ENCODE measurements at places on chromosomes 1 and 21.
A peak's percentile ranks its signal among the peaks of the same experiment; 100 is the strongest.

GRCh38 chr21:43849532-43850299 lies 15.3 kb upstream of the AGPAT3 start:
- DNase-seq: no peak

DNA sequence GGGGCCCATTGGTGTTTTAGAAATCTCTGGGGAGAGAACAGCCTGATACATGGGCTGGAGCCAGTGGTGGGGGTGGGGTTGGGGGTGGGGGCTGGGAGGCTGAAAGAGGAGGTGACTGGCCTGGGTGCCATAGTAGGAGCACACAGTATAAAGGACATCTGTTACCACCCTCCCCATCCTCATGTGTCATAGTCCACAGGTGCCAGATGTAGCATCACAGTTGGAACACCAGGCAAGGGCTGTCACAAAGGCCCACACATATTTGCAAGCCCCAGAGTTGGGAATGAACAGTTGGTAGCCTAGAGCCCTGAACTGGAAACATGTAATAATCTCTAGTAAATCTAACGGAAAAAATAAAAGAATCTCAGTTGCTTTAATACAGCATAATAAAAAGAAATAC lies 55.1 kb upstream of the CR2 start:
- no peak for DNase-seq

- no peak for DNase-seq
These were observed 426.3 kb downstream of the AGBL4 start for GRCh38 chr1:49597436-49597835.

- DNase-seq: no peak
These were observed 35.9 kb upstream of the MTMR11 start for GRCh38 chr1:149972547-149972946.

DNA sequence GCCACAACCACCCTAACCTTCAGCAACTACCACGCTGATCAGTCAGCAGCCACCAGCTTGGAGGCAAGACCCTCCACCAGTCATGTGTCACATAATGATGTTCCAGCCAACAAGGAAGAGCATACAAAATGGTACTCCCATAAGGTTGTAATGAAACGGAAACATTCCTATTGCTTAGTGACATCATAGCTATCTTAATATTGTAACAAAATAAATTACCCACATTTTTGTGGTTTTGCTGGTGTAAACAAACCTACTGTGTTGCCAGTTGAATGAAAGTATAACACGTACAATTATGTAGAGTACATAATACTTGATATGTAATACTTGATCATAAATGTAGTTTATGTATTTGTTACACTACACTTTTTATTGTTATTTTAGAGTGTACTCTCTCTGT lies 1363.2 kb upstream of the ADGRL4 start:
- DNase-seq: no peak

GRCh38 chr1:76075188-76075489 lies 593 bp downstream of the ST6GALNAC3 start:
- DNase-seq: no peak

DNA sequence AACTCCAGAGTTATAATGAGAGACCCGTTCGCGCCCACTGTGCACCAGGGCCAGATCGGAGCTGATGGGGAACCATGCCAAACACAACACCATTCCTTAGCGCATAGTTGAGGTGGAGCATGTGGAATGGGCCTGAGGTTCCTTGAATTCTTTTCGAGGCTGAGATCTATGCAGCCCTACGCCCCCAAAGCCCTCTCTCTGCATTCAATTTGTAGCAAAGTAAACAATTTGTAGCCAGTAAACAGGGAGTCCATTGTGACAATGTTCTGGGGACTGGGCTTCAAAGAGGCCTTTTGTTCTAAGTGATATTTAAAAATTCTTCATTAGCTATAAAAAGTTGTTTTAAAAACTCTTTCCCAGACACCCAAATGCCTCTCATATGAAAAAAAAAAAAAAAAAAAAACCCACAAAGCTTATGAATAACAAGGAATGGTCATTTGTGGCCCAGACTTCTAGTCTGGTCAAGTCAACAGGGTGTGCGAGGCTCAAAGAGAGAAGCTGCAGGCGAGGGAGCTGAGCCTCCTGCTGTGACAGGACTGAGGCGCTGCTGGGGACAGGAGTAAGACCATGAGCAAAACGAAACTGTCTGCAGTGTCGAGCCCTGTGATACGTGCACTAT lies 30.6 kb upstream of the KCNE2 start:
- DNase-seq: no peak

GRCh38 chr21:33027401-33028286 lies 1.9 kb downstream of the OLIG2 start:
- no peak for DNase-seq

DNA sequence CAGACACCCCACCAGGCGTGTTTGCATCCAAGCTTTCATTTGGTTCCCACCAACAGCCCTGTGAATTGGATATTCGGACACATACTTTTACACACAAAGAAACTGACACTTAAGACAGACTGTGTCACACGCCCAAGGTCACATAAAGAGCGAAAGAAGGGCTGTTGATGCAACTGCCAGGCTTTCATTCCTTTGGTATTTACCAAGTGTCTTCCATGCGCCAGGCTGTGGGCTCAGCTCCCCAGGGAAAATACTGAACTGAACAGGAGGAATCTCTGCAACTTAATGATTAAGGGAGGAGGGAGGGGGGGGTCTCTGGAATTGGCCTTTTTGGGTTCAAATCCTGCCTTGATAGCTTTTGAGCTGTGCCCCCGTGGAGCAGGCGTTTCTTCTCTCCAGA lies 122.8 kb downstream of the ACTL8 start:
- no peak for DNase-seq

DNA sequence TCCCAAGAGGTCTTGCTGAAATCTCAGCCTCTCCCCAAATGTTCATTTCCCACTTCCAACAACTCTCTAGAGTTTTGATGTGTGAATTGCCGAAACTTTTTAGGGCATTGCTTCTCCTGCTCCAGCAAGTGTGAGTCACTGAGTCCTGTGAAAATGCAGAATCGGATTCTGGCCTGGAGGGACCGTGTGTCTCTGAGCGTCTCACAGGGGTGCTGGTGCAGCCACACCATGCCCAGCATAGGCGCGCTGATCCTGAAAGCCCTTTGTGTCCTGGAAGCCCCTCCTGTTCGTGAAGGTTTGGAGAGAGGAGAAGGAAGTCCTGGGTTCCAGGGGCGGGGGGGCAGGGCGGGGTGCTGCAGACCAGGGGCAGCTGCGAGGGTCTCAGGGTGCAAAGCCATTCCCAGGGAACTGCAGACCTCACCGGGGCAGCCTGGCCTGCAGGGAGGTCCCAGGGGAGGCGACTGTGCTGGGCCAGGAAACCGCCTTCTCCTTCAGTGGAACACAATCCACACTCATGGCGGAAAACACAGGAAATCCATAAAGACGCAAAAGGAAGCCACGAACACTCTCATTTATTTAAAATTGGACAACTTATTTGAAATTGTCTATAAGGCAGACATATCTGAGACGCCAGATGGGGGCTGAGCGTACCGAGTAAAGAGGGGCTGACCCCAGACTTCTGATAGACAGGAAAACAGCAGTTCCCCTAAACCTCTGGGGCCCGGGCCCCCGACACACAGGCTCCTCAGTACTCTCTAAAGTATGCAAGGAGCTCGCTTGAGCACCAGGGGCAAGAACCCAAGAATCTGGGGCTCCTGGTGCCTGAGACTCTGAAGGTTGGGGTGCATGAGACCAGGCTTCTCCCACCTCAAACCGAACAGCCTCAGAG lies 43.5 kb upstream of the ADARB1 start:
- no peak for DNase-seq

GRCh38 chr1:247243524-247244137 lies 12.2 kb upstream of the VN1R5 start:
- no peak for DNase-seq

DNA sequence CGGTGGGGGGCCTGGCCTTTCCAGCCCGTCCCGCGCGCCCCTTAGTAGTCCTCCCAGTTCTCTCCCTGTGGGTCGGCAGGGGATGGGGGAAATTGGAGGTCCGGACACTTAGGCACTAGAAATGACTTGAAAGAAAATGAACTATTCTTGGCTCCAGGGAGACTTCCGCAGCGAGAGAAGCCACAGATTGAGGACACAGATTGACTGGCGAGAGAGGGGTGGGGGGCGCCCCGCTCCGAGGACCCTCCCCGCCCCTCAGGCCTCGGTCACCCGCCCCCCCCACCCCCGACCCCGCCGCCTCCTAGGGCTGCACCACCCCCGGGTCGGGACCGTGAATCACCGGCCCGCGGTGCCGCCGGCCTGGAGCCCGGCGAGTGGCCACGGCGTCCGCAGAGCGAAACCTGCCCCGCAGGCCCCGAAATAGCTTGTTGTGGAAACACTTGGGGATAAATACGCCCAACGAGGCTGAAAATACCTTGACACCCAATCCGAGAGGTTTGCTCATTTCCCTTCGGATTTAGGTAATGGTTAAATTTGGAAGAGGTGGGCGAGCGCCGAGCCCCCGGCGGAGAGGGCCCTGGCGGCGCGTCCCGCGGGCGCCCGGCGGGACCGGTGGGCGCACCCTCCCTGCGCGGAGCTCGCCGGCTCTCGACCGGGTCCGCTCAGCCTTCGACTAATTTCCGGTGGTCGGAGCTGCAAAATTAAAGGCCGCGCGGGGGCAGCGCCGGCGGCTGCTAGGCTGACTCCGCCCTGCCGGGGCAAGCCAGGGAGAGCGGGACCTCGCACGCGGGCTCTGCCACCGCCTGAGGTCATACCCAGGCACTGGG lies at the start of gene GFI1:
Gene GFI1, minus strand, starts transcription at position 675 of the 827 bp plus-strand sequence. CDS start 3,438 bp downstream, outside the sequence.
- peak; percentile 69 for DNase-seq

DNA sequence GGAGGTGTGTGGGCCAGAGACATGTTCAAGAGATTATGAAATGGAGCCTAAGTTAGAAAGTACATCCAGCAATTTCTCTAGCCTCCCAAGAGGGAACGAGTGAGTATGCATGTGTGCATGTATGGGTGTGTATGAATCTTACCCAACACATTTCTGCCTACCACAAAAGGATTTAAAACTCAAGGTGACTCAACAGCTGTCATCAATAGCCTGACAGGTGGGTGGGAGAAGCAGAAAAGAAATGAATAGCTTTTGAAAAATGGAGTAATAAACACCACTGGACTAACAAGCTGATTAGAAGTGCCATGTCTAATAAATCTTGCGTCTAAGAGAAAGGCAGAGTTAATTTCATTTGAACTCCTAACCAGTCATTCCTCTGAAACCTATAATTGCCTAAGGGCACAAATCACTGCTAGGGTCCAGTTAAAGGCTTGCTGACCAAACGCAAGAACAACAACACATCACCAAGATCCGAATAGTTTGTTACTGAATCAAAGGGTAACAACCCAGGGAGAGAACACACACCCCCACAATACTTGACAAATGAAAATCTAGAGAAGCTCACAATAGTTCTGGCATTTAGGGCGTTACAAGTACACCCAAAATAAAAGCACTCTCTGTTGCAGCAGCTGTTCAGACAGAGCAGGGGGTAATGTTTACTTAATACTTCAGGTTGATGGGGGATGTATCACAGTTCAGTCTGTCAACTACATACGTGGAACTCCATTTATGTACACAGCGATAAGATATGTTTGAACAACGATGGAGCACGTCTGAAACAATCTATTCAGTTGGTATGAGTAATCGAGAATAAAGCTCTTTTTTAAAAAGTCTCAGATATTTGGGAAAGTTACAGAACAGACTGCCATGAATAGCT lies 1.4 kb downstream of the KIAA0319L start:
- peak; percentile 31 for DNase-seq

GRCh38 chr1:203360547-203361185 lies 9.7 kb upstream of the FMOD start:
- DNase-seq: no peak

DNA sequence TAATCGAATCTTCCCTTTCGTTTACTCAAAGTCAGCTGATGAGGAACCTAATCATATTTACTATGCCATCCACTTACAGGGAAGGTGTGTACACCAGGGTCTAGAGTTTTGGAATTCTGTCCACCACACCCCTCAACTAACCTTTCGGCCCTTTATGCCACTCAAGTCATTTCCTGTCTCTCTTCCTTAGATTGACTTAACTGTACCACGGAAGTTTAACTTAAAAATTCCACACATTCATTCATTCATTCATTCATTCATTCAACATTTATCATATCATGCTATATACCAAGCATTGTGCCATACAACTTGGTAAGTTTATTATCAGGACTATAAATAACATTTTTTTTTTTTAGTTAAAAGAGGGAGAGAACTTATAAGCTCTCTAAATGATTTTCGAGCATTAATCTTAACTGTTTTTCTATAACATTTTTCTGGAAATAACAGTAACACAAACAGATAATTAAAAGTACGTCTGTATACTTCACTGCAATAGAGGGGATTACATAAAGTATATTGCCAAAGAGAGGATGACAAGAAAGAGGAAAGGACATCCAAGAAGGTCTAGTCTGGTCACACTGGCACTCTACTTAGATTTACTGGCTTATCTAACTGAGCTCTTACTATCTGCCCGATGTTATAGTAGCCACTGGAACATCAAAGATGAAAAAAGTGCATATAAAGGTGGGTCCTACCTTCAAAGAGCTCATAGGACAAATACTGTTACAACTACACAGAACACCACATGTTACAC lies 243.7 kb downstream of the PBX1 start:
- no peak for DNase-seq

DNA sequence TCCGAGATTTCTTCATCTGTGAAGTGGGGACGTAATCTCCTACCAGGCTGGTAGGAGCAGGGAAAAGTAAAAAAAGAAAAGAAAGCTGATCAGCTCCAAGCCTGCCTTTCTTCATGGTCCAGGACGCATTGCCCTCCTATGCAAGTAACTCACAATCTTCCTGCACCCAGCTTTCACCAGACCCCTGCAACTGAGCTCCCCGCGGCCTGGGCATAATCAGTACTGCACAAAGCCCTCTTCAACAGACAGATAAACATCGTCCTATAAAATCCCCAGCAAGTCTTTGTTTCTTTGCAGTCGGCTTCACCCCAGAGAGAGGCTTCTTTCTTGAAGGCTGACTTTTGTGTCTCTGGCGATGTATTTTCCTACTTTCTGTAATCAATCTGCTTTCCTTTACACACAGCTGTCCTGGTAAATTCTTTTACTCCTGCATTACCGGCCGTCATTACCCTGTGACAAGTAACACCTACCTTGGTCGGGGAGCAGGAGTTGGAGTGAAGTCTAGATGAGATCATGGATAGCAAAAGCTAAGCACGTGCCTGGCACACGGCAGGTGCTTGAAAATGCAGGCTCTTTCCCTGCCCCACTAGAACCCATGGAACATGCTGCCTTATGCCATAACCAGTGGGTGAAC lies 8.3 kb downstream of the PADI1 start:
- no peak for DNase-seq

GRCh38 chr1:231357831-231358354 lies 19.8 kb downstream of the SPRTN start:
- DNase-seq: peak; percentile 47

DNA sequence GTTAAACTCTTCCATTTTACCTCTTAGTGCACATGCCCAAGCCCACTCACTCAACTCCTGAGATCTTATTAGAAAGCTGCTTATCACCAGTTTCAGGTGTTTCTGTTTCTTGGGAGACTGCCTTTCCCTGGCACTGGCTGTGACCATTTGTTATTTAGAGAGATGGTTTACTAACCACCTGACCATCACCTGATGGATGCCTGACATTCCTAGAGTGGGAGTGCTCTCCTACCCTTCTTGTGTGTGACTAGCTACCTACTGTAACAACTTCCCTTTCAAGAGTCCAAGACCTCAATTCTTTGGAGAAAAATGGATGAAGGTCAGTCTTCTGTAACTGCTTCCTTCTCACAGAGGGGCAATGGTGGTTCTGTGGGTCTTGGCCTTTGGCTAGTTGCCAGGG lies 755.2 kb upstream of the ADAMTS5 start:
- no peak for DNase-seq

- DNase-seq: no peak
These were observed 779 bp upstream of the SVBP start for GRCh38 chr1:42817976-42818375.

GRCh38 chr1:54678776-54679643 lies 36.7 kb upstream of the TTC4 start:
- DNase-seq: no peak

GRCh38 chr1:236000781-236001180 lies 64.1 kb downstream of the NID1 start:
- DNase-seq: no peak

All from HAP-1 (cell line).